ENCODE measurements at places on chromosomes 12 and 14. TPM values are rescaled to one million over a fixed set of nuclear protein-coding genes. Genes with fewer than 3 reads are reported as not detected.

- H3K27me3 ChIP-seq, result peaks cover 9% of the 10 kb centered on the region
- H3K4me1 ChIP-seq, result no peaks in the 10 kb centered on the region
- H3K36me3 ChIP-seq, result no peaks in the 10 kb centered on the region
- no peak overlapping the region for H3K4me3 ChIP-seq
Measured at GRCh38 chr12:115620816-115621215, 656.7 kb downstream of the MED13L start.

GRCh38 chr12:104957719-104958000 is 430 bp downstream of the SLC41A2 start:
- no peaks in the 10 kb centered on the region for H3K27me3 ChIP-seq
- DNase-seq, result peak; percentile 68
- peaks cover 10% of the 10 kb centered on the region for H3K4me1 ChIP-seq
- H3K36me3 ChIP-seq, result no peaks in the 10 kb centered on the region

DNA sequence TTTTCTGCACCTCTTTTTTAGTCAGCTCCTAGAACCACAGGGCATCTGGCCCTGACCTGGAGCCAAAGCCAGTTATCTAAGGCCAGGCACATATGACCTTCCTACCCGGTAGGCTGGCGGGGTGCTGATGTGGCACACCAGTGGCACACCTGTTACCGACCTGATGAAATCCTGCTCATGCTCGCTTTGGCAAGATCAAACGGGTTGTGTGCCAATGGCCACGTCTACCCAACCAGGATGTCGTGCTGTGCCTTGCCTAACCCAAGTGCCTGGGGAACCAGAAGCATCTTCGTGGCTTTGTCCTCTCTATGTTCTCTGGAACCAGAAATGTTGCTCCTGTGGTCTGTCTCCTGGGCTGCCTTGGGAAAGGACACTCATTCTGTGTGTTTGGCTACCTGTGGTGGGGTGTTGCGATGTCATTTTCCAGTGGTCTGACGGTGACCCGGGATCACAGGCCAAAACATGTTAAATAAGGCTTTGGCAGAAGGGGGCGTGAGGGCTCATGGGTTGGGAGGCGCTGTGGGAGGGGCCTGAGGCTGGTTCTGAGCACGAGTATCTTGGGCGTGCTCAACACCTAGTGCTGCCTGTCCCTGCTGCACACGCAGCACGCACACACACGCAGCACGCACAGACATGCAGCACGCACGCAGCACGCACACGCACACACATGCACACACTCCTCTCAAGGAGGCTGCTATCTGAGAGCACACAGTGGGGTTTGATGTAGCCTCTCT is 27.9 kb downstream of the CCNK start:
- DNase-seq, result no peak
- no peak overlapping the region for H3K4me3 ChIP-seq
- H3K36me3 ChIP-seq, result peaks cover 50% of the 10 kb centered on the region
- H3K27ac ChIP-seq, result no peak overlapping the region

The HCAR2 gene
- not detected for total RNA-seq

The IGFBP6 gene
- total RNA-seq, result 444 TPM

GRCh38 chr12:46585854-46586621 is 213.5 kb upstream of the SLC38A2 start:
- H3K4me3 ChIP-seq, result no peak overlapping the region
- no peak overlapping the region for H3K27ac ChIP-seq
- DNase-seq, result no peak
- H3K36me3 ChIP-seq, result no peaks in the 10 kb centered on the region
- no peaks in the 10 kb centered on the region for H3K27me3 ChIP-seq

- H3K4me1 ChIP-seq, result no peaks in the 10 kb centered on the region
- H3K27ac ChIP-seq, result no peak overlapping the region
- H3K27me3 ChIP-seq, result no peaks in the 10 kb centered on the region
- H3K4me3 ChIP-seq, result no peak overlapping the region
- no peak for DNase-seq
Measured at GRCh38 chr14:69368381-69368780, 29.7 kb downstream of the ERH start.

DNA sequence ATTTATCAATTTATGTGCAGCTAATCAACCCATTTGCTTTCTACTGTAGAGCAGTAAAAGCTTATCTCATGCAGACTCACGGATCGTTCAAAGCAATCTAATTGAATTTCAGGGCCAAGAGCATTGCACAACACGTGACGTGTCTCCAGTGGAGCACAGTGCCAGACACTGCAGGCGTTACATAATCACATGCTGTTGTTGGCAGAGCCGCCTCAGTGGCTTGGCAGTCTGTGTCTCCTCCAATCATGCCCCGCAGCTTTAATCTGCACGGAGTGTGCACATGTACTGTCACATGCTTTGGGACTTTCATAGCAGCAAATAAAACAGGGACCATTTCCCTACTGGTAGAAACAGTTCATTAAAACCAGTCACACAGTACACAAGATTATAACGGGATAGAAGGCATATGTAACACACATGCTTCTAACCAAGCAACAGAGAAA is 309.3 kb downstream of the ITPR2 start:
- DNase-seq, result peak; percentile 97
- H3K4me3 ChIP-seq, result no peak overlapping the region
- peak overlapping the region; percentile 21 for H3K27ac ChIP-seq
- no peaks in the 10 kb centered on the region for H3K27me3 ChIP-seq
- H3K4me1 ChIP-seq, result no peaks in the 10 kb centered on the region
- no peaks in the 10 kb centered on the region for H3K36me3 ChIP-seq

Data from sigmoid colon (tissue), 7 donors.